ENCODE measurements at places on chromosomes 5 and 9.
A peak's percentile ranks its signal among the peaks of the same experiment; 100 is the strongest.

DNA sequence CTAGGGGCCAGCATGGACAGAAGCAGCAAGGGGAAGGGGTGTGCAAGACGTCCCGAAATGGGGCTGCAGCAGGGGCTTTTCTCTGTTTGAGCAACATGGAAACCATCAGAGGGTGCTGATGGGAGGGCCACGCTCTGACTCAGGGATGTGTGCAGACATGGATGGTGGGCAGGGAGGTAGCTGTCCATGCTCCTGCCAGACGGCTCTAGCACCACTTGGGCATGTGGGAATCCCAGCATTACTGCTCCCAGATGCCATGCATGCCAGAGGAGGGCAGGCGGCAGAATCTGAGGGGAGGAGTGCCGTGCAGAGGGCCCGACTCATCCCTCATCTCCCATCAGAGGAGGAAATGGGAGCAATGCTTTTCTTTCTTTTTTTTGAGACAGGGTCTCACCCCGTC lies 45.6 kb upstream of the SLC25A51 start:
- no peak for DNase-seq

DNA sequence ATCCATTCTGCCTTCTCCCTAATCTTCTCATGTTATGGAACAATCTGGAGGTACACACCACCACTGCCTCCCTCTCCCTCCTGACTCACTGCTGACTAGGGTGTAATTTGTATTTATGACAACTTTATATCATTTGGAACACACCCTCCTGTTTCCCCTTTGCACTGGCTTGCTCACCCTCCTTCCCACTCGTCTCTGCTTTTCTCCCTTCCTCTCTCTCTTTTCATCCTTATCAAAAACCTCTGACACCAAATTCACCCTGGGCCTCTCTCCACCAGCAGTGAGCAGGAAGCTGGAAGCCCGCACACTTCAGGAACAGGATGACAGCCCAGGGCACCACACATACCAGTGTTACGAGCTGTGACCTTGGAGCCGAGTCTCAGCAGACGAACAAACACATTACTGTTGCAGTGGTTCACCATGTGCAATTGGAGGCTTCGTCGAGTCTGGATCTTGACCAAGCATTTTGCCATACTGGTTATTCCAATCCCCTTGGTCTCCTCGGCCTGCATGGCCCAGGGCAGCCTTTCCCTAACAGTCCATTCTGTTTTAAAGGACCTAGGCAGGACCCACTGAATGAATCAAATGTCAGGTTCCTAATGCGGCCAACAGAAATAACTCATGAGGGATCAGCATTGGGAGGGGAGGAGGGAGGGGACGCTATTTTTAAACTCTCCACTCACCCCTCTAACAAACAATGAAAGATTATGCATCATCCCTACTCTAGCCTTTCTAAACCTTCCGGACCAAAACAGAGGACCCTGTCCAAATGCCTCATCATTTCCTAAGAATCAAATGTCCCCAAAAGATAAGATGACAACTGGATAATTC lies 203.9 kb upstream of the RASEF start:
- DNase-seq, result no peak

DNA sequence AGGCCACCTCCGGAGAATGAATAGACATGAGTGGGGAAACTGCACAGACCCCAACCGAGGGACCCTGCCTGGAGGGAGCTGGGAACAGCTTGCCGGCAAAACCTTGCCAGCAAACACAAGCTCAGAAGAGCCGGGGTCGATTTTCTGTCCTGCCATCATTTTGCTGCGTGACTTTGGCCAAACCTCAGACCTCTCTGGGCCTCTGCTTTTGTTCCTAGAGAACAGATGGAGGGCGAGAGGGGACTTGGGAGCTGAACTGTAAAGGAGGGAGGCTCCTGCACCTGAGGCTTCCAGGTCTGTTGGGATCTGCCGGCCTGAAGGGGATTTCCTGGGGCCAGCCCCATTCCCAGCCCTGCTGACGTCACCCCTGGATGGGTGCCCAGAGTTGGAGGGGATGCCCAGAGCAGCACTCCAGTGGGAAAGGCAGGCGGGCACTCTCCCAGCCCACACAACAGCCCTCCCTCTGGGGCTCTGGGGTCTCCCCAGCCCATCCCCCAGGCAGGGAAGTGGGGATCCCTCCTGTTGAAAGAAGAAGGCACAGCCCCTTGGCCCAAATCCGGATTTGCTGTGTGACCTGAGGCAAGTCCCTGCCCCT lies 40.4 kb upstream of the SYNPO start:
- peak; percentile 24 for DNase-seq

DNA sequence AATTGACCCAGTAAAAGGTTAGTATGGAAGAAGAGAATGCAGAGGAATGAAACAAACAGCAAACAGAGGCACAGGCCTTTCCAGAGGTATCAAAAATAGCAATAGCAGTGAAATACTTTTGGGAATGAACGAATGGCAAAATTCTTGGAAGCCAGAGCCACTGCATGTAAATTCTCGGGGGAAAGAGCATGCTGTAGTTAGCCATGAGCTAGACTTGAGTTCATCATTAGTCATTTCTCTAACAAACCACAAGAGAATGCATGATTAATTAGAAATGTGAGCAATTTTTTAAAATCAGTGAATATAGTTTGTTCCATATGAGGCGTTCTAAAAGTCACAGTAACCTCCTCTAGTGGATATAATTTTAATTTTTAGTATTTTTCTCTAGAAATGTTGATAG lies 170.3 kb upstream of the PRR16 start:
- DNase-seq, result no peak

GRCh38 chr5:14166437-14166836 lies 23.3 kb downstream of the TRIO start:
- DNase-seq, result no peak

GRCh38 chr9:89171693-89172092 lies 6.9 kb downstream of the SHC3 start:
- DNase-seq, result no peak

DNA sequence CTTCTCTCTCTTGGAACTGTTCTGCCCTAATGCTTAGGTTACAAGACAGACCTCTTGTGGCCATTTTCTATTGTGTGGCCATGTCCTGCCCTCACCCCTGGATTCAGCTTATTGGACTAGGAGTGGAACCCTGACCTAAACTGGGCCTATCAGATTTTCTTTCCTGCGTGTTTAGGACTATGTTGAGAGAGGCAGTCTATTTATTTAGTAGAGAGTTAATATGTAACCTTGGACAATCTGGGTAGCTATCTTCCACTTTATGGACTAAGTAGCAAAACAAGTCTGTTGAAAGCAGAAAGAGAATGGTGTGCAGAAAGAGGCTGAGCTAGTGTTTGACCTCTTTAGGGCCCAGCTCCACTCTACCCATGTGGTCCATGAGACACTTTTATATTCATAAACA lies 82.6 kb upstream of the SMIM32 start:
- DNase-seq, result no peak

DNA sequence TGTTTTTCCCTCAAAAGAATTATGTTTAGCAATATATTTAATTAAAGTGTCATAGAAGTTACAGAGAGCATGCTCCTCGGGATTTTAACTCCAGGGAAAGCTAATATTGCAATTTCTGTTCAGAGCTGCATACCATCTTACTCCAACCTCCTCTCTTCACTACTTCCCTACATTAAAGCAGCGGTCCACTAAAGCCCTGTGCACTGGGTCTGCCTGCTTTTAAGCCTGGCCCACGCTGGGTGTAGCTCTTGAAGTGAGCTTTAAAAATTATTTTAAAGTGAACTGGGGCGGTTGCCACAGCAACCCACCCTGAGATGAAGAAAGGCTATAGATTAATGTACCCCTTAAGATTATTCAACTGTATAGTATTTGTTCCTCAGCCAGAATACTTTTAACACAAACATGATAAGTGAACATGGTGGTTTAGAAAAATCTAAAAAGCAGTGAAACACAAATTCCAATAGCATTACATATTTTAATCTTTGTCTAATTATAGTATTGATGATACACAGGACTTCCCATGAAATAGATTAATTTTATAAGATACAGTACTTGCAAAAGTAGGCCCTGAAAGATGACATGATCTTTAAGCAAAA lies 3.9 kb upstream of the MEF2C start:
- DNase-seq, result peak; percentile 75

GRCh38 chr5:43154469-43154868 lies 33.8 kb downstream of the ZNF131 start:
- no peak for DNase-seq

- DNase-seq, result no peak
These were observed 22.5 kb downstream of the PCSK5 start for GRCh38 chr9:75912951-75913350.

DNA sequence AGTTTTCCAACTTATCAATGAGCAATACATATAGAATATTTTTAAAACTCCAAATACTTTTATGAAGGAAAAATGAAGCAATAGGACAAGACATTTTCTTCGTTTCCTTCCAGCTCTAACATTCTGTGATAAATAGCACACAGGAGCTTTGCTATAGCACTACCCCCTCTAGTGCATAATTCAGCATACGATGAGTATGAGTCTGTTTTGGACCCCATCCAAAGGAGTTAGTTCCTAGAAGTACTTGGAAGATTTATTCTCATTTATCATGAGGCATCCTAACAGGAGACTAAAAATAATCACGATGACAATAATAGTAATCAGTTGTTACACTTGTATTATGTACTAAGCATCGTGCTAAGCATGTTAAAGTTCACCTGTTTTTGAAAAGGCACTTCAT lies 1061.3 kb upstream of the DMAC1 start:
- DNase-seq, result no peak

DNA sequence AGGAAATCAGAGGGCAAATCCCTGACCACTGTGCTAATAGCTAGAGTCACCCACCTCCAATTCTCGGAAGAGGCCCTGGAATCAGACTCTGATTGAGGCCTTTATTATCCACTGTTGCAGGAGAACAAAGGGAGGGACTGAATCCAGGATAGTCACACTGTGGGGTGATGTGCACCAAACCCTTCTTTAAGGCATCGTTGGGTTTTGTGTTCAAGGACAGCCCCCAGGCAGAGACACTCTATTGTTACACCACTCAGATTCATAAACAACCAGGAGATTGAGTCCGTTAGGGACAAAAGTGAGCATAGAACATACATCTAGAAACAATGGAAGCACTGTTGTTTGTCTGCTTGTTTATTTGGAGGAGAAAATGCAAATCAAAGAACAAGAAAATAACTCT lies 124.6 kb upstream of the TBCA start:
- DNase-seq, result no peak

GRCh38 chr5:80654054-80654390 lies 430 bp upstream of the MSH3 start:
- DNase-seq, result peak; percentile 64

- DNase-seq, result no peak
These were observed 14.2 kb downstream of the TCERG1 start for GRCh38 chr5:146461319-146461718.

DNA sequence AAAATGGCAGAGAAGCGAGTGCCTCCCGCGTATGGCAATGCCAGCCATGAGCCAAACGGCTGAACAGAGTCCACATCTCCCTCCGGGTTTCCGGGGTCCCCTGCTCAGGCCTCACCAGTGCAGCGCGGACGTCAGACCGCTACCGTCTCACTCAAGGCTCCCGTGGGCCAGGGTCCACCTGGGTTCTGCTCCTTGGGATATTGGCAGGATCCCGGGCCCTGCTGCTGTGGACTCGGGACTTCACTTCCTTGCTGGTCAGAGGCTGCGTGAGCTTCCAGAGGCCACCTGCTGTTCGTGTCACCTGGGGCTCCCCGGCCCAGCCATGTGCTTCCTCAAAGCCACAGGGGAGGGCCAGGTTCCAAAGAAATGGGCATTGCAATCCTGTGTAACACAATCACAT lies 38.4 kb upstream of the CLPTM1L start:
- DNase-seq, result no peak

GRCh38 chr5:77761606-77762005 lies 14.5 kb downstream of the TBCA start:
- no peak for DNase-seq

All from GM12865 (cell line).